ENCODE measurements at places on chromosomes 2 and 18. TPM values are rescaled to one million over a fixed set of nuclear protein-coding genes. Genes with fewer than 3 reads are reported as not detected.

DNA sequence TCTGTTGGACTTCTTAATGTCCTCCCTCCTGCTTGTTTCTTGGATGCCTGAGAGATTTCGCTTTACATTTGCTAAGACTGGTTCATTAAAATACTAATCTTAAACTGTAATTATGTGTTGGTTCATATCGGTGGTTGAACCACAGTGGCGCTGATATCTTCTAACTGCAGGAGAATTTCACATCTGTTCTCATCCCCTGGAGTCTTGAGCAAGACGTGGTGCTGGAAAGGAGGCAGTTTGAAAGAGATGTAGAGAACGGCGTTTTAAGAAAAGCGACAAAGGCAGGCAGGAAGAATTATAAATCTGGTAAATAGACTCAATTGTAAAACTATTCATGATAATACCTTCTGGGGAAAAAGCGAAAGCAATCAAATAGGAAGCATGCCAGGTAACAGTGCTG, 79.5 kb downstream of the NXPH2 start:
- no peak for DNase-seq

The RHOB gene
- 28.1 TPM for total RNA-seq

The ZNF516 gene
- 40.1 TPM for total RNA-seq

The SERPINB3 gene
- 0.28 TPM for total RNA-seq

DNA sequence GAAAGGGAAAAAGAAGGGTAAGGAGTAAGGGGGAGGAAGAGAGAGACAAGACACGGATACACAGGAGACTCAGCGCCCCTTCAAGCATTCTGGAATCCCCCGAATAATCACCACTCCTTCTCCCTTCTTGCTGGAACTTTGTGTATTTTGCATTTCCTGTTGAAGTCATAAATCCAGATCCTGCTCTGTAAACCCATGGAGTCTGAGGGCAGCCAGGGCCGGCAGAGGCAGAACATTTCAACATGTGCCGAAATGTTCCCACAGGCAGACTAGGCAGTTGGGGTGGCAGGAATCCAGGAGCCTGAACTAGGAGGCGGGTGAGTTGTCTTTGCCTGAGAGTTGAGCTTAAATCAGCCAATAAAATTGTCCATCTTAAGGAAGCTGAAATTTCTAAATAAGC, 193.1 kb downstream of the SH3RF3 start:
- peak; percentile 97 for DNase-seq

GRCh38 chr18:22060361-22060760, 109.0 kb upstream of the GATA6 start:
- no peak for DNase-seq

GRCh38 chr2:152506843-152507242, 171.9 kb downstream of the FMNL2 start:
- peak; percentile 90 for DNase-seq

GRCh38 chr2:20391951-20392699, 41.5 kb upstream of the PUM2 start:
- peak; percentile 61 for DNase-seq

The AQP12A gene
- not detected for total RNA-seq

DNA sequence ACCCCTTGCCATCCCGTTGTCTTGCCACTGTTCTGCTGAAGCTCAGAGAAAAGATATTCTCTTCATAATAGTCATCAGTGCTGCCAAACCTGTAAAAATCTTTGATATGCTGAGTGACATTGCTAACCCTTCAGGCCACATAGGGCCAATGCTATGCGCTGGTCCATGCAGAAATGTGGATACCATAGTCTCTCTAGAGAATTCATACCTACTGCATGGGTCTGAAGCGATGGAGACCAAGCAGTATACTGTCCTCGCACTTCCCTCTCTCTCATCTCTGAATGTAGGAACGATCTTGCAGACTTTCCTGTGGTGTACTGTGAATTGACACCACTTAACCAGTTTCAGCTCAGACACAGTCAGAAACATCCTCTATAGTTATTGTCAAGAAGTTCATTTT, 17.9 kb upstream of the ANKRD44 start:
- no peak for DNase-seq

The LYG1 gene
- 1.2 TPM for total RNA-seq

- DNase-seq, result peak; percentile 80
Measured at GRCh38 chr18:79988451-79989194, at the start of gene TXNL4A. Gene TXNL4A (minus strand): TSS chr18:79988563. CDS start chr18:79988392, 171 bp downstream.

GRCh38 chr2:119024152-119024551, 82.2 kb downstream of the MARCO start:
- no peak for DNase-seq

The MERTK gene
- 0.49 TPM for total RNA-seq

DNA sequence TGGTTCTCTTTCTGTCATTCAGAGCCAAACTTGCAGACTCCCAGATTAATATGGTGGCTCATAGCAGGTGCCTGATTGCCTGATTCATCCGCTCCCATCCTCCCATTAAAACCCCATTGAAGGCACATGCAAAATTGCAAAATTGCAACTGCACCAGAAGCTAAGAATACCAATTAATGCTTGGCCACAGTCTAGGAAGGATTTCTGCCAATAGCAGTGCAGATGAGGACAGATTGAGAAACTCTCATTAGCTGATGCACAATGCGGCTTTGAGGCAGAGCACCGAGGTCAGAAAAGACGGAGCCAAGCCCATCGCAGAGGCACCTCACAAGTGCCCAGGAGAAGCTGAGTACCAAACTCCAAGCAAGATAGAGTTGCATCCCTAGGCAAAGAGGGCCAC, 172.8 kb downstream of the ARL4C start:
- no peak for DNase-seq

The ANKRD39 gene
- total RNA-seq, result 14.0 TPM

DNA sequence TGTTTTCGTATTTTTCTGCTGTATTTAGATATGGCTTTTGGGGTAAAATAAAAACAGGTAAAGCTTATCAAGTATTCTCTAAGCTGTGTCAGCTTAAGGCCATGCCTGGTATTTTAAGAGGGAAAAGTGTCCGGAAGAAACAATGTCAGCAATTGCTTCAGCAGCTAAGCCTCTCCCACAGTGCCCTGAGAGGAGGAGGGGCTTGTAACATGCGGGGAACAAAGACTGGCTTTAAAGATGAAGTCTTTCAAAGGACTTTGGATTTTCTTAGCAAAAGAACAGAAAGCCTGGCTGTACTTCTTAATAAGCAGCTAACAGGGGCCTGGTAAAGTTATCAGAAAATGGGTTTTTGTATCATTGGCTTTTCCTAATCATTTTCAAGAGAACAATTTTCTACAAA, 102.8 kb downstream of the PXDN start:
- no peak for DNase-seq

DNA sequence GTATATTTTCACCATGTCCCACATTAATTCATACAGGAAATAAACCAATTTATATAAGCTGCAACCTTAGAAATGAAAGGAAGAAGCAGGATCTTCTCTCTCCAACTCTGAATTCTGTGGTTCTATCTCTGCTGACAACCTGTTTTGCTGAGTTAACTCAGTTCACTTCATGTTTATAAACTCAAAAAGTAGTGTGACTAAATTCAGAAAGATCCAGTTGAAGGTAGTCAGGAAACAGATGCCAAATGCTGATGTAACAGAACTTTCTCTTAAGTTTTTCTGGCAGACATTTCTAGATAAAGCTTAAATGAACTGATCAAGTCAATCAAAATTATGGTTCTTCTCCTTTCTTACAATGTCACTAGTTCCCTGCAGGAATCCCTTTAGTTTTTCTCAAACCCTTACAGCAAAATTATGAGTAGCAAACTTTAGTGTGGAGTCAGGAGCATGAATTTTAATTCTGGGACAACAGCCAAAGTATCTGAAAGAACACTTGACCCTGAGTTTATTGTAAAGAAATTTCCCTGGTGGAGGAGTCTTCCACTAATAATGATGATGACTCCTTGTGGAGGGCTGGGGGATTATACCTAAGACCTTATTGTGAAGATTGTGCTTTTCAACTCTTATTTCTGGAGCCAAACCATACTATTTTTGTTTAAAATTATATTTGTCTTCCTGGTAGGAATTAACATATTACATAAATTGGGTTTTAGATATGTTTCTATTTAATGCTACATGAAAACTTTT, 216.9 kb downstream of the MYO3B start:
- no peak for DNase-seq

The ITM2C gene
- total RNA-seq, result 20.4 TPM

- peak; percentile 92 for DNase-seq
Measured at GRCh38 chr2:144553379-144553778, 33.5 kb upstream of the ZEB2 start.

The IGFBP2 gene
- 18.3 TPM for total RNA-seq

GRCh38 chr2:137178951-137179377, 413.6 kb downstream of the THSD7B start:
- DNase-seq, result peak; percentile 88

The BCL11A gene
- total RNA-seq, result 4.3 TPM

DNA sequence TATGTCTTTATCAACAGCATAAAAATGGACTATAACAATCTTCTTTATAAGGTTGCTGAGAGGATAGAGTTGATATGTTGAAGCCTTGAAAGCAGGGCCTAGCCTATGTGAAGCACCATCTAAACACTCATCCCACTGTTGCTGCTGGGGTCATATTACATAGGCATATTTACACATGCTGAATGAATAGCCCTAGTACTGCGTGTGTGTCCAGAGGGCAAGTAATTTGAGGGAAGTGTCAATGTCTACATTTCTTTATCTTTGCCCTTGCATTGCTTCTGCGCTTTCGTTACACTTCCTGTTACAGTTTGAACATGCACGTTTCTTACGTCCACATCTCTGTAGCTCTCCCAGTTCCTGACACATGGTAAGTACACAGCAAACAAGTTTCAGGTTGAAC, 280.3 kb upstream of the ATP5MC3 start:
- no peak for DNase-seq

The ABCG5 gene
- total RNA-seq, result not detected

Data from MCF 10A (cell line).